ENCODE measurements at places on chromosomes 2 and 18.

- no peak for DNase-seq
These were observed 333.0 kb downstream of the TNS1 start for GRCh38 chr2:217669831-217670230.

GRCh38 chr2:195648787-195649186 lies 8.2 kb upstream of the SLC39A10 start:
- DNase-seq: no peak

DNA sequence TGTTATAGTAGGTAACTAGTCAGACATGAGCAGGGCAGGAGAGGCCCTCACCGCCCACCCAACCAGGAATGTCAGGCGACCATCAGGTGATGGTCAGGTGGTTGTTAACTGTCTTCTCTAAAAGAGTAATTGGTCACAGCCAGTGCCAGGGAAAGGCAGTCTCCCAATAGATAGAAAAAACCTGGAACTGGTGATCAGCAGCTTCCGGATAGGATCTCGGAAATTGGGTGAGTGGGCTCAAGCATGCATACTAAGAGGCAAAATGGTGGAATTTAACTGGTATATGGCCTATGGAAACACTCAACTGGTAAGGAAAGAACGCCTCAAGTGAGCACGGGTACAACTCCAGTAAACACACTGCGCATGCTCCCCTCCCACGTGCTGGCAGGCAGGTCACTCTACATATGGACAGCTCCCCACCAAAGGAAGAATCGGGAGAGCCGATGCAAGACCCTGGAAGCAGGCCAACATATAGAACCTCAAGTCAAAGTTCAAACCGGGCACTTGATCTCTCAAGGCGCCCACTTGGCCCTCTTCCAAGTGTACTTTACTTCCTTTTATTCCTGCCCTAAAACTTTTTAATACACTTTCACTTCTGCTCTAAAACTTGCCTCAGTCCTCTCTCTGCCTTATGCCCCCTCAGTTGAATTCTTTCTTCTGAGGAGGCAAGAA lies 43.5 kb upstream of the TMEM131 start:
- DNase-seq: no peak

DNA sequence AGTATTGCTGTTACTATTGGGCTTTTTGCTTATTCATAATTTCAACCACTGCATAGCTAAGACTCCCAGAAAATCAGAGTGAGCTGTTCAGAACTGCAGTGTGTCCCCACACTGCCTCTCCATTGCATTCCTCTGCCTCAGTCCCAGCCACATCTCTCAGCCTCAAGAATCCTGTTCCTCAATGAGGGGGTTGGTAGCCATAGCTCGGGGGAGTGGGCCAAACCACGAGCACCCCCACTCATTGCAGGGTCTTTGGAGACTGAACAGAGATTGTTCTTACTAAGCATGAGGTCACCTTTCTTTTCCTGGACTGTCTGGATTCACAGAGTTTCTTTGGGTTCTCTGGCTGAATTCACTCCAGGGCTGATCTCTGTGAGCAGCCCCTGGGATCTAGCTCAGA lies 161.1 kb downstream of the GFPT1 start:
- DNase-seq: no peak

DNA sequence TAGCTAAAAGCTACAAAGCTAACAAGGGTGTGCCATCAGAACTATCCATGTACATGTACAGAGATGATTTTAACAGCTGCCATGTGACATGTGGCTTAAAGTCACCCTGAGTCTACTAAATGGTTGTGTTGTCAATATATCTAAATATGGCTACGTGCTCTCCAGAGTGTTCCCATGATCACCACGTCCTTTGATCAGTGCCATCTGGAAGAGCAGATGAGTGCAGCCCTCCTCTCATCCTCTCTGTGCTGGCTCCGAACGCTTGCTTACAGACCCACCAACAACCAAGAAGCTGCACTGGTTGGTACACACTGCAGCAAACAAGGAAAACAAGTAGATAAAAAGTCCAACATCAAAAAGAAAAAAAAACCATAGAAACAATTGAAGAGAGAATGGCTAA lies 88.6 kb upstream of the NARS1 start:
- DNase-seq: no peak

DNA sequence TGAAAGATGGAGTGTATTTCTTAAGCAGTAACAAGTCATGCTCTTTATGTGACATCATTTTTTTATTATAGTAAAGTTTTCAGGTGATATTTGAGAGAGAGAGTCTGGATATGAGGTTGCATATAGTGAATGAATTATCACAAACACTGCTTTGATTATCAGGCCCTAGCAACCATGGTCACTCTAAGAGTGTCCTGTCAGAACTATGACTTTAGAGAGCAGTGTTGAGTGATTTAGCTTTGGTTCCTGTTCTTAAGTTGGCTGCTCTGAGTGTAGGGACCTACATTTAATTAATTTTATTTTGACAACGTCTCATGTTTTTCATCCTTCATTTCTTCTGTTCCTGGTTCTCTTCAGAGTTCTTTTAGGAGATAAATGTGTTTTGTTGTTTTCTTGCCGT lies 275.5 kb downstream of the KCNJ3 start:
- no peak for DNase-seq

- DNase-seq: no peak
These were observed 122.8 kb upstream of the COL5A2 start for GRCh38 chr2:189302274-189302948.

GRCh38 chr2:149420053-149420963 lies 89.9 kb downstream of the LYPD6 start:
- no peak for DNase-seq

DNA sequence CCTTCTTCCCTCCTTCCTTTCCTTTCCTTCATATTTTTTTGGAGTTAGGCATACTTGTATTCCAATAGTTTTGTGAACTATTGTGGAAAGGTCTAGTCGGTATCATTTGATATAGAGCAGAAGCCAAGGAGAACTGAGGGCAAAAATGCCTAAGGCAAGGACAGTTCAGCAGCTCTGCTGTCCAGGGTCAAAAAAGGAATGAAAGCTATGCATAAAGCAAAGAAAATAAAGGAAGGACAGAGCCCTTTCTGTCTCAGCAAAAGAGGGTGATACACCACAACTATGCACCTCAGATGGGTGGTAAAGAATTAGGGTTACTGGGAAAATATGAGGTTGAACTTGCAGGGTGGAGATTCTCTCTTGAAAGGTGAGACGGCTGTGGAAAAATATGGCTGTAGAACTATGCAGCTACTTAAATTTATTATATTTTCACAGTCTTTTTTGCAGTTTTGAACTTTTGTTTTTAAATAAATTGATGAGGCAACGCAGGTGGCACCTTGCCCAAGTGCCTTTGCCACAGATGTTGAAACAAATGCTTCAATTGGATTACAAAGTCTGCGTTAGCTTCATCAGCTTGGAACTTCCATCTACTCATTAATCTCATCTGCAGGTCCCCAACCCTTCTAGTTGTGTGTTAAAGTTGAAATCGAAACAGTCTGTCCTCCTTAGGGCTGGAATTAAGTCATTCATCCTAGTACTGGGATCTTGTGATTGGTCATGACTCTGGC lies 20.8 kb downstream of the LHCGR start:
- DNase-seq: no peak

DNA sequence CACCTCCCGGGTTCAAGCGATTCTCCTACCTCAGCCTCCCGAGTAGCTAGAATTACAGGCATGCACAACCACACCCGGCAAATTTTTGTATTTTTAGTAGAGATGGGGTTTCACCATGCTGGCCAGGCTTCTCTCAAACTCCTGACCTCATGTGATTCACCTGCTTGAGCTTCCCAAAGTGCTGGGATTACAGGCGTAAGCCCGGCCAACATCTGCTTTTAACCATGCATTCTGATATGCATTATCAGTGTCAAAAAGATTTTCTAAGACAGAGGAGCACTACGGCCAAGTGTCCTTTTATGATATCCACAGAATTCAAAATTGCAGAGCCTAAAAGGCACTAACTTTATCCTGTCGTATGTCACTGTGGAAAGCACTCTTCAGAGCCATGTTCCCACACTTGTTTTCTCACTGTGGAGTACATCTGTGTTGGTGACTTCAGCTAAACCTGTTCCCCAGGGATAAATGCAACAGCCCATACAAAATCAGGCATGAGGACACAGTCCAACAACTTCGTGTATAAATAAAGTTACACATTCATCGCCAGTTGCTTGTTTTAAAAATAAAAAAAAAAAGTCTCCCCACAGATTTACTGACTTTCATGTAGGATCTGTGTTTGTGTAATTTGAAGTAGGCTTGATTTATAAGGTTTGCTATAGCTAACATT lies 56.4 kb downstream of the STK25 start:
- no peak for DNase-seq

DNA sequence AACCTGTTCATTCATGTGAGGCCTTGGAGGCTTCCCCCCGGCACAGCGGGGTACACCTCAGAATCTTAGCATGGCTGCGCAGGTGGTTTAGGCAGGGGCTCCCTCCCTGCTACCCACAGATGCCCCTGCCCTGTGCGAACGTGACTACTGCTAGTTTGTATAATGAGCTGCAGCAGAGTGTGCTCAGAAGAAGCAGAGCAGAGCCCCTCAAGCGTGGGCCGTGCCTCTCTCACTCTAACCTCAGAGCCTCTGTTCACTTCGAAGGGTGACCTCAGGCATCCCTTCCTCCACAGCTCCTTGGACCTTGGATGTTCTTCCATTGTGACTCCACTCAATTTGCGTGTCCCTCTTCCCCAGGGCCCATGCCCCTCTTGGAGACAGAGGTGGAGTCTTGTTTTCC lies 161.6 kb downstream of the CTIF start:
- no peak for DNase-seq

DNA sequence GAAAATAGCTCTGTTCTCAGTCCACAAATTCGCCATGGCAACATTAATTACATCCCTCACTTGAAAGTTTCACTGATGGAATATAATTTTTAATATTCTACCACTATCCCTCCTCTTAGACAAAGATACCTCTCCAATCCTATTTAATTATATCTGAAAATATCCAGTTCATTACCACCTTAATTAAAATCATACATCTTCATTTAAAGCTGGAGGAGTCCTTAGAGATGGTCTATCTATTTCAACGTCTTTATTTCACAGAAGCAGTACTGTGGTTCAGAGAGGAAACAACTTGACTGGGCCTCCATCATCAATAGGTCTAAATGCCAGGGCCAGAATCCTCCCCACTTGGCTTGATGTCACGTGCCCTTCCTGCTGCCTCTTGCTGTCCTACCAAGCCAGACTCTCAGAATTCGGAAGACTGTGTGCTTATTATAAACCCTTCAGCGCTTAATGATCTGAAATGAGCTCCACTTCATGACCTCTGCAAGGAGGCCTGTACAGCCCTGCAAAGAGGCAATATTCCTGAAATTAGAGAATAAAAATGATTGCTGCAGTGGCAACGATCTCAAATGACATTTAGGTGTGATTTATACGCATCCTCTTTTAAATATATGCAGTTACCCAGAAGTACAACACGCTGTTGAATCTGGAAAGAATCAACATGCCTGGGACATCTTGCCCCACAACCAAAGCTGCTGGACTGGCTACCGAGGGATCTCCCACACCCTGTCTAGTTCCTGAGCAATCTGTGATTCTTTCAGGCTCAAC lies 146.3 kb downstream of the TMEM163 start:
- DNase-seq: no peak

GRCh38 chr18:35049111-35050027 lies 8.2 kb downstream of the MAPRE2 start:
- DNase-seq: peak; percentile 42

- no peak for DNase-seq
These were observed 27.4 kb upstream of the MC5R start for GRCh38 chr18:13796515-13796914.

DNA sequence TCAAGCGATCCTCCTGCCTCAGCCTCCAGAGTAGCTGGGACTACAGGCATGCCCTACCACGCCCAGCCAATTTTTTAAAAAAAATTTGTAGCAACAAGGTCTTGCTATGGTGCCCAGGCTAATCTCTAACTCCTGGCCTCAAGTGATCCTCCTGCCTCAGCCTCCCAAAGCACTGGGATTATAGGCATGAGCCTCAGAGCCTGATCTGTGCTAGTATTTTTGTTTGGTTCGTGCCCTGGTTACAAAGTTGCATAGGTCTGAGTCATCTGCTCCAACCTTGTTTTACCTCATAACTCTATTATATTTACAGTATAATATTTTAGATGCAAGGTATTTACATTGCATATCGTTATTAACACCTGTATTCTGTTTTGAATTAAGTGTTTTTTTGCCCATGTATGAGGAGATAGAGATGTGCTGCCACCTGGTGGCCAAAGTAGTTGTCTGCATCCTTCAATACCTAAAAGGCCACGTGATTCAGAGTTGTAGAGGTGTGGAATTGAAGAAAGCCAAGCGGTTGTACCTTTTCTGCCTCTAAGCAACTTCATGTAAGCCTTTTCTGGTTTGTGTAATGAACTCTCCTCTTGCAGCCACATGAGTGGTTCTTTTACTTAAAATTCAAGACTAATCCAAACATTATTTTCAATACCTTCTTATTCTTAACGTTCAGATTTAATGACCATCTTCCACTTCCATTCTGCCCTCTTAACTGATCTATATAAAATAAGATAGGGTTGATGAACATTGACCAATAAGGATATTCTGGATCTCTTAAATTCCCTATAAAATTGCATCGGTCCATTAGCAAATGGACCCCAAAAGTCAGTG lies 19.9 kb upstream of the CABYR start:
- peak; percentile 51 for DNase-seq

DNA sequence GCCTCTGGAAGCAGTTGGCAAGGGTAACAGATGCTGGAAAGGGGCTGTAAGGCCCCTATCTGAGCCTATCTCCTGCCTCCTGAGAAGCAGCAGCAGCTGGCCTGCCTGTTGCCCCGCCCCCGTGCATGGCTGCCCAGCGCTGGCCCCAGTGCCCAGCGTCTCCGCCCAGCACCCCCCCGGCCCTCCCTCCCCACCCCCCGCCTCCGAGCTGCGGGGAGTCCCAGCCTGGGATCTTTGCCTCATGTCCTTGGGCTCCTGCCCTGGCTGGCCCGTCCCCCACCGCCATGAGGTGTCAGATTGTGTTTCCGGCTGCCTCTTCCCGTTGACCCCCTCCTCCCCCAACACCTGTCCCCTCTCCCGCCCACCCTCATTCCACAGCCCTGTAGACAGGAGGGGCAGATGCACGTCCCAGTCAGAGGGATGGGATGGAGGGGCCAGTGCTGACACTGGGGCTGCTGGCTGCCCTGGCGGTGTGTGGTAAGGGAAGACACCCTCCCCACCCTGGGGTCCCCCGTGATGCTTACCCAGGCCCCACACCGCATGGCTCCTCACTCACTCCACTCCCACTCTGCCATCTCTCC lies at the start of gene CHRND:
CHRND (plus strand) TSS at position 370 of the 581 bp plus-strand sequence; CDS start at position 426, 56 bp downstream.
- no peak for DNase-seq

GRCh38 chr18:22848615-22849014 lies 84.5 kb upstream of the RBBP8 start:
- DNase-seq: no peak

- no peak for DNase-seq
These were observed 35.2 kb downstream of the ANXA4 start for GRCh38 chr2:69776886-69777785.

DNA sequence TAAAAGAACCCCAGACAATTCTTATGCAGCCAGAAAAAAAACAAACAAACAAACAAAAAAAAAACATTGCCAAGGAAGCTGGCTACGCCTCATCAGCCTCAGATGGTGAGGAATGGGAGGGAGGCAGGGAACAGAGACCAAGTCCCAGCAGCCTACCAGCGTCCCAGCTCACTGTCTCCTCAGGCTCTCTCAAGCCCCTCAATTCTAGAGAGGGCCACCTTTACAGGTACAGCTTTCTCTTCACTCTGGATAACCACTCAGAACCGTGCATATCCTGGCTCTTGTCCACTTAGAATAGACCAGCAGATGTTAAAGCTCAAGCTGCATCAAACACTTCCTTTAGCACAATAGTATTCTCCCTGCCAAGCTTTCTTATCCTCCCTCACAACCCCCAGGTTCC lies 263.1 kb upstream of the CHAC2 start:
- no peak for DNase-seq

All from bone marrow (tissue), 2 donors.